ENCODE measurements at places on chromosomes 12 and 14.

- no peak for DNase-seq
Observed at GRCh38 chr14:56587701-56588100, 8.1 kb downstream of the TMEM260 start.

DNA sequence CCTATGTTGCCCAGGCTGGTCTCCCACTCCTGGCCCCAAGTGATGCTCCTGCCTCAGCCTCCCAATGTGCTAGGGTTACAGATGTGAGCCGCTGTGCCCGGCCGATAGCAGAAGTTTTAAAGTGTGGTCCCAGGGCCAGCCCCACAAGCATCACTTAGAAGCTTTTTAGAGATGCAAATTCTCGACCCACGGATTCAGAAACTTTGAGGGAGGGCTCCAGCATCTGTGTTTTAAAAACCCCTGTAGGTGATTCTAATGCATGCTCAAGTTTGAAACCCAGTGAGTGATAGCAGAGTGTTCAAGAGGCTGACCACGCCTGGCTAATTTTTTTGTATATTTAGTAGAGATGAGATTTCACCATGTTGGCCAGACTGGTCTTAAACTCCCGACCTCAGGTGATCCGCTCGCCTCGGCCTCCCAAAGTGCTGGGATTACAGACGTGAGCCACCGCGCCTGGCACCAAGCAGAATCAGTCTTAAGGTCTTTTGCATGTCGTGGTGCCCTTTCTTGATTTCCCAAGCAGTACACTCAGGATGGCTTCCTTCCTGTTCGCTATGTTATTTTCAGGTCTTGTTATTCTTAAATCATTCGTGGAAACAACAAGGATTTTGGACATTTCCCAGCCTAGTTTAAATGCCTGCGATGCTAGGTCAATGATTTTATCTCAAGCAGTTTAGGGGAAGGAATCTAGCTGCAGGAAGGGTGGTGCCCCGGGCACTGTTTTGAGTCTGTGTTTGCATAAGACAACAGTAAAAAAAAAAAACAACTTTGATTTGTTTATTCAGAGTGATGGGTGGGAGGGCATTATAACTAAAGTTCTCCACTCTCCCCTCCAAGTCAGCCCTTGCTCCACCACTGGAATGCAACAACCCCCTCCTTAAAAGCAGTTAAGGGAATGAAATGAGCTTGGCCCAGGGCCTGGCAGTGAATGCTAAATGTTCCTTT, 9.2 kb upstream of the RILPL2 start:
- no peak for DNase-seq

- no peak for DNase-seq
Observed at GRCh38 chr12:95443459-95443858, 30.5 kb upstream of the METAP2 start.

DNA sequence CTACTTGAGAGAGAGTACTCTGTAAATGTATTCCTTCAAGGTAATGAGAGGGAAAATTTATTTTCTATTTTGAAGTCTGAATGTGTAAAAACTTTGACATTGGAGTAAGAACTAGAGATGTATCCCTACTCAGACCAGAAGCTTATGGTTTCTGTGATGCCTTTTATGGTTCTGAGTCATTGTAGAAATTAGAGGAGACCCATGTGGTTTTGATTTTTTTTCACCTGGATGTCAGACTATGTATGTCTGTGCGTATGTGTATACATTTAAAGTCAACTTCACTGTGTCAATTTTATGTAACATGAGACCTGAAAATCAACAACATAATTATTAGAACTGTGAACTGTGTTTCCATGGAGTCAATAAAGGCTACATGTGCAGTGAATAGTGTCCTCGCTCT, 302.0 kb downstream of the TRHDE start:
- DNase-seq: no peak

- no peak for DNase-seq
Observed at GRCh38 chr14:94373708-94374107, 14.7 kb downstream of the SERPINA1 start.

DNA sequence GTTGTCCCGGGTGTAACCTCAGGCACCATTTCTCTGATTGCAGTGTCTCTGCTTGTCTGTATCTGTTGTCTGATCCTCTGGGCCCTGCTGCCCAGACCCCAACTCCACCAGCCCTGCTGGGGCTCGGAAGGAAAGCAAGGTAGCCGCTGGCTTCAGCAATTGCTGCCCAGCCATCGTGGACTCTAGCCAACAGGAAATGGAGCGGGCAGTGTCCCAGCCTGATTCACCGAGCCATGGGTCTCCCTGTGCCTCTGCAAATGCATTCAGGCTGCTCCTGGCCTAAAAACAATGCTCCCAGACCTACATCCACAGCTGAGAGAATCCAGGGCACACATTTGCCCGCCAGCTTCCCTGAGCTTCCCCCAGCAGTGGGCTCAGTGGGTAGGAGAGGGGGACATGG, 9.2 kb downstream of the TUNAR start:
- no peak for DNase-seq

- DNase-seq: no peak
Observed at GRCh38 chr12:70196811-70197281, 46.4 kb upstream of the CNOT2 start.

- no peak for DNase-seq
Observed at GRCh38 chr12:52582486-52582885, 8.8 kb upstream of the KRT74 start.

GRCh38 chr14:65424531-65424930, 12.0 kb downstream of the FUT8 start:
- no peak for DNase-seq

DNA sequence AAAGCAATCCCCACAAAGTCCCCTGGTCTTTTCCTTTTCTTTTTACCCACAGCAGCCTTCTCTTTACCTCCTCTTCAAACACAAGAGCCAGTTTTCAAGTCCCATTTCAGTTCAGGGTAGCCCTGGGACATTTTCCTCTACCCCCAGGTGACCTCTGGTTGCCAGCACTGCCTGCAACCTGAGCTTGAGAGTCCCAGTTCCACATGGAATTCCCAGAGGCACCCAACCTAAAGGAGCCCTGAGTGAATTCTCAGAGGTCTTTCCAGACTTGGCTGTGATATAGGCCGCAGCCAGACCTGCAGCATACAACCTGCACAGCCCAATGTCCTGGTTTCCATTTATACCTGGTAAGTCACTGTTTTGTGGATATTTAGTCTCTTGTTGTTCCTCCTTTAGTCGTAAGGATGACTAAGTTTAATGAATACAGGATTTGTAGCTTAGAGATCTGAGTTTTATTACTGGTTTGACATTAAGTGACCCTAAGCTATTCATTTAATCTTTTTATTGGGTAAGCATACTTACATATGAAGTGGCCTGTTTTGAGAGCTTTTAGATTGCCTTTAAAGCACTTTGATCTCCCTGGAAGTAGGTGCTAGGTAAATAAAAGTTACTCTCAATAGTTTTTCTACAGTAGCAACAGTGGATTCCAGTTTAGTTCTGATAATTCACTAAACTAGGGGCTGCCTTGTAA, 159.8 kb downstream of the TGFB3 start:
- DNase-seq: no peak

DNA sequence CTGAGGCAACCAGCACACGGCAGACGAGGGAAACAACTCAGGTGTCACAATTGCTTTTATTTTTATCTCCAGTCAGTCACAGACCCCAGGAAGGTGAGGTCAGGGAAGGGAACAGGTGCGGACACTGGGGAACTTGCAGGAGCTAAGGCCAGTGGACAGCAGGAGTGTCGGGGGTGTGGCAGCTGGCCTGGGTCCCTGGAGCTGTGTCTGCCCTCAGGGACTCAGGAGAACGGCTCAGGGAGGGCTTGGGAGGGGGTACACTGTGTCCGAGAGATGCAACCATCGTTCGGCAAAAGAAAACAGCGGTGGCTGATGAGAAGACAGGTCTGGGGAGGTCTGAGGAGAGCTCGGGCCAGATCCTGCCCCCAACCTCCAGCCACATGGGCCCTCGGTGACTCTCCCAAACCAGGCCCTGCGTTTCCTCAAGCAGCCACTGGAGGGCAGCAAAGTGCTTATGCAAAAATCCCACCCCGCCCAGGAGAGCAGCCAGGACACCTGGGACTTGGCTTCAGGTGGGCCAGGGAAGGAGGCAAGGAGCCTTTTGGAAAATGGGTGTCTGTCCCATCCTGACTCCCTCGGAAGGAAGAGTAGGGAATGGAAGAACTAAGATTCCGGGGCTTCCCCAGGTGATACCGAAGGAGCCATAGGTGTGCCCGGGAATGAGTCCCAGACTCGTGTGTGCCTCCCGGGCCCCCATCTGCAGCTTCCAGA, 24.1 kb upstream of the BCDIN3D start:
- peak; percentile 79 for DNase-seq

DNA sequence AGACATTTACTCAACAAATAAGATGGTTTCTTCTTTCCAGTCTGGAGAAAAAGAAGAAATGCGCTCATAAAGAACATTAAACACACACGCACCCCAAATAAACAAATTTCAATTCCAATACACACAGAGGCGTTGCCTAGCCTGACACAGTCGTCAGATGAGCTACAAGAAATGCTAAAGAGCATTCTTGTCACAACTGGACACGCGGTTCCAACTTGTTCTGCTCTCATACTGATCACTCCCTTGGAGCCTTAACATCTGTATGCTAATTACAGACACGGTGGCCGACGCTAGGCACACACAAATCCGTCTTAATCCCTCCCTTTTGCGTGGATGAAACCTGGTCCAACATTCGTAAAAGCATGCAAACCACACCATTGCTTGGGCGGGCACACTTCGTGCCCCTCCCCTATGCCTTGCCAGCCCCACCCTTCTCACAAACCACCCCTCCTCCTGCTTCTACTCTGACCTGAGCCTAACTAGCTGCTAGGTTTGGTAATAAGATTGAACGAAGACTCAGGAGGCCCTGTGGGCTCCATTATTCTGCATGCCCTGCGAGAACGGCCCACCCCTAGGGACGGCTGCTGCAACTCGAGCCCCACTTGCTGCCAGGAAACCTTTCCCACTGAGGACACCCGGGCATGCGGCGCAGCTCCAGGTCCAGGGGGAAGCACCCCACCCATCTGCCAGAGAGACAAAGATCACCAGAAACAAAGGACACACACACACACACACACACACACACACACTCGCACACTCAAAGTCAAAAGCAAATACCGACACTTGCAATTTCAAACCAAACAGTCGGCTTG, 1.2 kb downstream of the KCNK10 start:
- no peak for DNase-seq

DNA sequence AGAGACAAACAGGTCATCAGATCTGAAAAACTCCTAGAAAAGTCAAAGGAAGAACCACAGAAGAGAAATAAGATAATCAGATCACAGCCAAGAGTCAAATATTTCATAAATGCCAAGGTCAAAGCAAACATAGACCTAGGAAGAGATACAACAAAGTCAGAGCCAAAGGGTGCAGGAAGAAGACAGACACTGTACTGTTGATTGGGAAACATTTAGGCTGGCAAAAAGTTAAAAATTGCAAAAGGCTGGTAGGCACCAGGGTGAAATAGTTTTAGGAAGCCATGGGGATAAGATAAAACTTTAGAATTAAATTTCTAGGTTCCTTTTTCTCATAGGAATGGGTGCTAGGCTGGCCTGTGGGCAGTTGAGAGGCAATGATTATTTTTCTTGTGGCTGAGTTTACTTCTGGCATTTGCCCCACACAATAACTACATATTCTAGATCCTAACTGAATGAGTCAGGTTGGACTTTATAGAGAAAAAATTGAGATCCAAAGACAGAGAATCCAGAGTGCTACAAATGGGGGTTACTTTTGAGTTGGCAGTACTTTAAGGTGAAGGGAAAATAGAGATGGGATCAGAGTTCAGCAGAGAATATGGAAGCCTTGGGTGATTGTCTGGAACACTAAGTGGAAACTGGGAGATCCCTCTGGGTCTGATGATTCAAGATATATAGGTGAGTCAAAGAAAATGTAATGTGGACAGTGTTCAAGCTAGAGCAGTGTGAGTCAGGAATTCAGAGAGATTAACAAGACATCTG, 215.5 kb downstream of the C12orf50 start:
- DNase-seq: no peak

DNA sequence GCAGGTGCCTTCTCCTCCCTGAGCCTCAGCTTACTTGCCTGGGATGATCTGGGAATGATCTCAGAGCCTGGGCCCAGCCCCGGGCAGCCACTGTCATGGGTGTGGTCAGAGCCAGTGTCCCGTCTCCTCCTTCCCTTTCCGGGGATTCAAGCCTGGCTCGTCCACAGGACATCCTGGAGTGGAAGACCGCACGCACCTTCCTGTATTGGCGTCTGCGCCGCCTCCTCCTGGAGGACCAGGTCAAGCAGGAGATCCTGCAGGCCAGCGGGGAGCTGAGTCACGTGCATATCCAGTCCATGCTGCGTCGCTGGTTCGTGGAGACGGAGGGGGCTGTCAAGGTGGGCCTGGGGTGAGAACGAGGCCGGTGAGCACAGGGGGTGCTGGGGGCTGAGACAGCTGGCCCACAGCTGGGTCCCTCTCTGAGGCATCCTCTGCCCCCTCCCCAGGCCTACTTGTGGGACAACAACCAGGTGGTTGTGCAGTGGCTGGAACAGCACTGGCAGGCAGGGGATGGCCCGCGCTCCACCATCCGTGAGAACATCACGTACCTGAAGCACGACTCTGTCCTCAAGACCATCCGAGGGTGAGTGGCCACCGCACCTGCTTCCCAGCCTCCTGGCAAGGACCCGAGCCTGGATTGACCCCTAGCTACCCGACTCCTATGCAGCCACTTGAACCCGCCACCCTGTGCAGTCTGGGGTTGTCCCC, 44.0 kb downstream of the FOXN4 start:
- no peak for DNase-seq

DNA sequence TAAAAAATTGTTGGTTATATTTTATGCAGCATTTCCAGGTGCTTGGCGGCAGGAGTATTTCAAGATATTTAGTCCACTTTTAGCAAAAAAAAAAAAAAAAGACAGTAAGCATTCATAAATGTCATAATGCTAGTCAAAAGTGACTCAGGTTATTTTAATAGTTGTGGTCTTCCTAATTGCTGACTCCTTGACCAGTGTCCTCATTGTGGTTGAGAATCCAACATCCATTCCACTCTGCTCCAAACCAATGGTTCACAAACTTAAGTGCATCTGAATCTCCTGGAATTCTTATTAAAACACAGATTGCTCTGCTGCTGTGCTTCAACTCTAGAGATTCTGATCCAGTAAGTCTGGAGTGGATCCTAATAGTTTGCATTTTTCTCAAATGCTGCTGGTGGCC, 71.4 kb downstream of the AKAP6 start:
- DNase-seq: no peak

DNA sequence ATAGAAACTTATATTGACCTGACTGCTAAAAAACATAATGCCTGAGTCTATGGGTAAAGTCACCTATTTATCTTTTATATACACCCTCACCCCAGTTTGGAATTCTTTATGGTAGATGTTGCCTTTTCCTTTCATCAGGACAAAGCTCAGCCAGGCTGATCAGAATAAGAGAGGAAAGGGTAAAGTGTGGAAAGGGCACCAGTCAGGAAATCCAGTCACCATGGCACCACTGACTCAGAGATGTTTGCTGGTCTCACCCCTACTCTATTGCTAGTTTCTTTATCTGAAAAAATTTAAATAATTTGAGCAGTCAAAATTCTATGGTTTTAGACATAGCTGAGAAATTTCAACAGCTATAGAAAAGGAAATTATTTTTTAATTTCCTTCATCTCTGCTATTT, 49.2 kb upstream of the SSTR1 start:
- no peak for DNase-seq

Data from stimulated activated CD4-positive, alpha-beta T cell treated with anti-CD3 and anti-CD28 coated beads, Interleukin-4, amount 100 ng/mL, for 24 hours (primary cell).